ENCODE measurements at places on chromosomes 11 and 22.

GRCh38 chr22:44335903-44336803, 23.4 kb upstream of the SHISAL1 start:
- no peak for DNase-seq

- no peak for DNase-seq
These were observed 10.7 kb upstream of the MAPK11 start for GRCh38 chr22:50280708-50281383.

DNA sequence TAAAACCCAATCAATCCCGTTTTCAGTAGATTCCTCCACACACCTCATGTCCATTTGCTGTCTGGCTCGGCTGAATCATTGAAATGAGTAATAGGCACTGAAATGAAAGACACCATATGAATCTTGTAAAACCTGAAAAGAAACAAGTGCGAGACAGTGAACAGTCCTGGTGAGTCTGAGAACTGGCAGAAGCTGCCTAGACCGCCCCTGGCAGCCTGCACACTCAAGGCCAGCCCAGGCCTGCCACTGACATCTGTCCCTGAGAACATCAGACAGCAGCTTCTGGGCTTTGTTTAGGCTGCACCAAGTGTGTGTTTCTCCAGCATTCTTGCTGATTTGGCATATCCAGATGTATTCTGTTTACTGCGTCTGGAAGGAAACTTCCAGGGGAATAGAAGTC, 44.8 kb downstream of the ENDOD1 start:
- DNase-seq, result no peak

DNA sequence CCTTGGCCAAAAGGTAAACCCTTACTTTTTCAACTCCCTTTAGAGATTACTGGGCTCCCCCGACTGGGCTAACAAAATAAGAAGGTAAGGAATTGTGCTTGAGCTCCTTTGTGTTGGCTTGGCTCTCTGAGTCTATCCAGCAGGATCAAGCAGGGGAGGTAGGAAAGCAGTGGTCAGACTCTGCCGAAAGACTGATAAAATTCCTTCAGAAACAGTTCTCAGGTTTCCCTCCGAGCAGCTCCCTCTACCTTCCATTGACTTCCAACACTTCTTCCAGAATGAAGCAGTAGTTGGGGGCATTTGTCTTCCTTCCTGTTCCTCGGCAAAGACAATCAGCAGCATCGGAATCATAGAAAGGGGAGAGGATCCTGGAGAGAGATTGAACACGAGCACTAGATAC, 16.1 kb upstream of the CARD18 start:
- no peak for DNase-seq

DNA sequence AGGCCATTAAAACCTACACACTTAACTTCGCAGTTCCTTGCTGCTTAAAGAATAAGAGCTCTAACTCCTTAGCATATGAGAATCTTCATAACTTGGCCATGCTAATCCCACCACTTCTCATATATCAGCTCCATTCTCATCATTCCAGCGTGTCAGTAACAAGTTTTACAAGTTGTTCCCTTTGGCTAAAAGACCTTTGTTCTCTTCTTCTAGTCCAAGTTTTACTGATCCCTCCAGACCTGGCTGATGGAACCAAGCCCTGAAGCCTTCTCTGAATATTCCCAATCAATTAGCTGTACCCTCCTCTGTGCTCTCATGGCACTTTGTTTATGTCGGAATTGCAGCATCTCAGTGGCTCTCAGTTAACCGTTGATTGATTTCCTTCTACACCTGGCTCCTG, 35.8 kb downstream of the GAB2 start:
- no peak for DNase-seq

DNA sequence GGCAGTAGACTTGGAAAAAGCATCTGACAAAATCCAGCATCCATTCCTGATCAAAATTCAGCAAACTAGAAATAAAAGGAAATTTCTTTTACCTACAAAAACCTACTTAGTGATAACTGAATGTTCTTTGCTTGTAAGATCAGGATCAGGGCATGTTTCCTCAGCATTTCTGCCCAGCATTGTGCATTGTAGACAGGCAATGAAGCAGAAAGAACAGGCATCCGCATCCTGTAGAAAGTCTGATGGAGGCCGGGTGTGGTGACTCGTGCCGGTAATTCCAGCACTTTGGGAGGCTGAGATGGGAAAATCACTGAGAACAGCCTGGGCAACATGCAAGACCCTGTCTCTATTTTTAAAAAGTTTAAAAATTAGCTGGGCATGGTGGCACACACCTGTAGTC, 32.5 kb upstream of the PANX2 start:
- DNase-seq, result no peak

- DNase-seq, result no peak
These were observed 433.7 kb downstream of the ETS1 start for GRCh38 chr11:128153697-128154048.

DNA sequence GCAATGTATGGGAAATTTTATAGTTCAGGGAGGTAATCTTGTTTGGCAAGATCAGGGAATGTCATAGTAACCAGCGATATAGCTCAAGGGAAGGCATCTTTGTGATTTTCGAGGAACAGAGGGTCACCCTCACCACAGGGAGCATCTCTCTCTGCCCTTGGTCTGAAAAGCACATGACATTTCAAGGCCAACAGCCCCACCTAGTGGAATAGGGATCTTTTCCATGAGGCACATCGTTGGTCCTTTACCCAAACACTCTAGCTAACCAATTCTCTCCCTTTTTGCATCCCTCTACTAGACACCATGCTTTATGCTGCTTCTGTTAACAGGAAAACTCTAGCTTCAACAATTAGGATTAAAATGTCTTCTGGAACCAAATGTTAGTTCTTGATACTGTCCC, 179.0 kb downstream of the GRM5 start:
- DNase-seq, result peak; percentile 38

DNA sequence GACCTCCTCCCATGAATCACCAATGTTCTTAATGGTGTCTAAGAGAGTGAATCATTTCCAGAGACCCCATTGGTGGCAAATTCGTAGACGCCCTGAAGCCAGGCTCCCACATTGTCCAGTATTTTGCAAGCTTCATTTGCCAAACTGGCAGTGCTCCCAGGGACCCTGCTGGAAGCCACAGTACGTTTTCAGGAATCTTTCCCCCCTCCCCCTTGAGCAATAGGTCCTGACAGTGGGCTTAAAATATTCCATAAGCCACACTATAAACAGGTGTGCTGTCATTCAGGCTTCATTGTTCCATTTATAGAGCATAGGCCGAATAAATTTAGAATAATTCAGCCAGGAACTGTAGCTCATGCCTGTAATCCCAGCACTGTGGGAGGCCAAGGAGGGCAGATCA, 125.3 kb downstream of the MORC2 start:
- no peak for DNase-seq

GRCh38 chr11:113289431-113290187, 24.8 kb upstream of the TTC12 start:
- peak; percentile 50 for DNase-seq

GRCh38 chr11:111417011-111417765, 38.1 kb upstream of the POU2AF1 start:
- peak; percentile 9 for DNase-seq

DNA sequence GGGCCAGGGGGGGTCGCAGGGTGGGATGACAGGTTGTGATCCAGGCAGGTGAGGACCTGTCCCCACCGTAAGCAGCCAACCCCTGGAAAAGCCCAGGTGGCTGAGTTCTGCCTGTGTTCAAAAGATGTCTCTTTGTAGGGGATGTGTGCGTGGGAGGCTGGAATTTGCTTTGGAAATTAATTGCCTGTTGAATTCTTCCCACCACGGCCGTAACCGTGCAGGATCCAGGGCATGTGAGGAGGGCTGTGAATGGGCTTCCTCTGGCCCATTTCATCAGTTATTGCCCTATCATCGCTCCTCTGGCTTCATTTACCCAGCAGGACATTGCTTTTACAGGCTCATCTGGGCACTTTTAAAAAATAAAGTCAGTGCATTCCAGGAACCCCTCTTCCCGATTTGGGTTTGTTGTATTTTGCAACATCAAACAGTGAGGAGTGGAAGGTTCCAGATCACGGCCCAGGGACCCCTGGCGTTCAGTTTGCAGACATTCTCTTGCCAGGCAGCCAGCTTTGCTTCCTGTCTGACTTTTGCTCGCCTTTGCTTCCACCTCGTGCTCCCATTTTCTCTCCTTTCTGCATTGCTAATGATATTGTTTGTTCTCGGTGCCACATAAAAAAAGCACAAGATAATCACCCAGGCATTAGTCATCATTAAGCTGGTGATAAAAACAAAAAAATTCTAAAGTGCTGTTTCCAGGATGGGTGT, 1306.6 kb downstream of the BRD1 start:
- no peak for DNase-seq

DNA sequence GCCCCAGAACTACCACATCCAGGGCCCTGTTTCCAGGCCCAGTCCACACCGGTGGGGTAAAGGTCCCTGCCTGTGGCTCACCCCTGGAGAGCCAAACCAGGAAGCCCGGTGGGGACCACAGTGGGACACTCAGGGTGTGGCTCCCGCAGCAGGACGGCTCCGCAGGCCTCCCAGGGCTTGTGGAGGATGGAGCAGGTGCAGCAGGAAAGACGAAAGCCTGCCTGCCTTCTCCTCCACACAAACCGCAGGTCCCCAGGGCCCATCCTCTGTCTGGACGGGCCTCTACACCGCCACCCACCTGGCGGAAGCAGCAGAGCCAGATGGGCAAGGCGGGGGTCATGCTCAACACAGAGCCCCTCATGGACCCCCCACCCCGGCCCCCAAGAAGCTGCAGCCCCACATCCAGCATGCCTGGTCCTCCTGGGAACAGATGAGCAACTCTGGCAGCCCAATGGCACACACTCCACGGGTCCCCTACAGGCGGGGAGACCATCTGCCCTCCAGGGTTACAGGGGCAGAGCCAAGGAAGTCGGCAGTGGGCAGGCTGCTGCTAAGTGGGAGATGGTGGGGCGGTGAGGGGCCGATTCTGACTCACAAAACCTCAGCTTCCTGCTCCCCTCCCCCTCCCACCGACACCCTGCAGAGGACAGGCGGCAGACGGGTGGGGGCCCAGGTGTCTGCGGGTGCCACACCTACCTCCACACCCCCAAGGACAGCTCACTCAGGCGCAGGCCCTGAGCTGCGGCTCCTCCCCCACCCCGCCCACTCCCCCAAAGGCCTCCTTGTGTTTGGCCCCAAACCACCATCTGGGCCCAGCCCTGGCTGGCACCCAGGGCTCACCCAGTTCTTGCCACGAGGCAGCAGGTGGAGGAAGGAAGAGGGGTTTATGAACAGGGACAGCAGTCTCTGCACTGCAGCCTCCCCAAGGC, 5.2 kb downstream of the SBF1 start:
- peak; percentile 100 for DNase-seq

DNA sequence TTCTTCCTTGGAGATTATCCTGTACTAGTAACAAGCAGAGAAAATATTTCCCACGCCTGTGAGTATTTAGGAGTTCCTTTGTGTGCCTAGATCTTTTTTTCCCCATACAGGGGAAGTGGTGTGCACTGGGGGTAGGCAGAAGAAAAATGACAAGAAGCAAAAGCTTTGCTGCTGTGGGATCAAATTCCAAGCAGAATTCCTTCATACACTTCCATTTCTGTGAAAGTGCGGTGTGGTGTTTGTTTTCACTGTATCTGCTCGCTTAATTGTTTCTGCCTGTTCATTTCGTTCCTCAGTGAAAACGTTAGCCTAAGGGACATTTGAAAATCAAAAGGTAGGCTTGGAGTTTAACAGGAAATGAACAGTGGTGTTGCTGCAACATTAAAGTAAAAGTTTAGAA, 47.9 kb downstream of the BLID start:
- DNase-seq, result no peak

DNA sequence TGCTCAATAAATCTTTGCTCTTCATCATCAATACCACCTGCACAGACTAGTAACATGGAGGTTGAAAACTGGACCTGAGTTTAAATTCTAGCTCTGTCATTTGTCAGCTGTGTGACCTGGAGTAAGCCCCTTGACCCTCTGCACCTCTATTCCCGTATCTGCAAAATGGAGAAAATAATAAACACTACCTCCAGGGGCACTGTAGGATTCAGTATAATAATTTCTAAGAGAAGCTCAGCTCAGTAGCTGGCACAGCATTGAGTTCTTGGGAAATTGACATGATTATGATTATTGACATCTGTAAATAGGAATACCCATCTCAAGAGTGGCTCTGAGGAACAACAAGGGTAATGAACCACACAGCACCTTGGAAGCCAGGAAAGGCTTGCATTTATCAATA, 78.4 kb downstream of the MN1 start:
- no peak for DNase-seq

GRCh38 chr11:129705933-129706332, 109.7 kb upstream of the TMEM45B start:
- DNase-seq, result no peak

- no peak for DNase-seq
These were observed at the start of gene MCAM for GRCh38 chr11:119316729-119317591. MCAM (minus strand) TSS chr11:119317130; CDS start chr11:119317101, 29 bp downstream.

DNA sequence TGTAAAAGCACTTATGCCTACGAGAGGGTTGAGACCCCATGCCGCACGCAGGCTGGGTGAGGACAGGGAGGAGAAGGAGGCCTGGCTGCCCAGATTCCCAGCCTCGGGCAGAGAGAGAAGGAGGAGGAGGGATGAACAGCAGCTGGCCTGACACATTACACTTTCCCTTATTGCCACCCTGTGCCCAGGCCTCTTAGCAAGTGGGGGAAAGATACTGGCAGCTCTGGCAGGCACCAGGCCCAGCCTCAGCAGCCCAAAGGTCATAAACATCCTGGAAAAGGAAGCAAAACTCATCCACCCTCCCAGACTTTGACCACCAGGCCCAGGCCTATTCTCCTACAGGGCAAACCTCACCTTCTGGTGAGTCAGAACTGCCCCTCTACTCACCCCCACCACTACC, 4.7 kb downstream of the PLAAT3 start:
- DNase-seq, result no peak

DNA sequence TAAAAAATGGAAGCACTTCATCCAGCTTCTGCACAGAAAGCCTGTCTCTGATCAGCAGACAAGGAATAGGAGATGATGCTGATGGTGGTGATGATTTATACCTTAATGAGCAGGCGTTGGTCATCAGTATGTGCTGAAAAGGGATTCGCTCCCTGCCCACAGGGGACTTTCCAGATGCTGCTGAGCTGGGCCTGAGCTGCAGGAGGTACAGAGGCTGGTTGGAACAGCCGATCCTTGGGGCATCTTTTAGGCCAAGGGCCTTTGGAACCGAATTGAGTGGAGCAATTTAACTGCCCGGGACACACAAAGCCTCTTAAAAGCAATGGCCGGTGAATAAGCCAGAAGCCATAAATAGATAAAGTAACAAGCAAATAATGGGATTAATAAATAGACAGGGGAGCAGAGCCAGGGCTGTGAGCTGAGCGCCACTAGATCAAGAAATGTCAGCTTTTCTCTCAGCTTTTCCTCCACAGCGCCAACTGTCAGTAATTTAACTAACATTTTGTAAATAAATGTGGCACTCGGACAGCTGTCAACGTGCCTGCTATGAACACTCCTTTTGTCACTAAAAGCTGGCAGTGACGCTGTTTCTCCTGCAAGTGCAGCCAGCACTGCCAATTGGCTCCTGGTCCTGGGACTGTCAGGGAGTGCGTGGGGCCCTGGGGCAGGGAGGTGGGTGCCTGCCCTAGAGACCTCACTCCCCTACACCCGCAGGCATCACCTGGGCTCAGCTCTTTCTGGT, 562.3 kb downstream of the NTM start:
- no peak for DNase-seq

DNA sequence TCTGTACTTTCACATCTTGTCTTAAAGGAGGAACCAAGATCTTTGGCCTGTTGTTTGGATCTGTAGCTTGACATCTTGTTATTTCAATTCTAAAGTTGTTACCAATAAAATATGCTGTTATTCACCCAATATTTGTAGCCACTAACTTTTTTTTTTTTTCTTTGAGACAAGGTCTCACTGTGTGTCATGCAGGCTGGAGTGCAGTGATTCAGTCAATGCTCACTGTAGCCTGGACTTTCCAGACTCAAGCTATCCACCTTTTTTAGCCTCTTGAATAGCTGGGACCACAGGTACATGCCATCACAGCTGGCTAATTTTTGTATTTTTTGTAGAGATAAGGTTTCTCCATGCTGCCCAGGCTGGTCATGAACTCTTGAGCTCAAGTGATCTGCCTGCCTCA, 769.4 kb downstream of the DLG2 start:
- no peak for DNase-seq

Data from CD4-positive, alpha-beta T cell treated with Interleukin-6 for 4 hours (primary cell).